CD4-positive, CD25-positive, alpha-beta regulatory T cell (primary cell): ENCODE measurements at places on chromosomes 3 and 15. TPM values are rescaled to one million over a fixed set of nuclear protein-coding genes. Genes with fewer than 3 reads are reported as not detected.

The OXTR gene
- total RNA-seq, result 0.17 TPM

The NOX5 gene
- not detected for total RNA-seq

The CLDN1 gene
- total RNA-seq, result 0.39 TPM

The CHST13 gene
- not detected for total RNA-seq

The CKMT1B gene
- total RNA-seq, result not detected

The C3orf33 gene
- 0.74 TPM for total RNA-seq

The GABRR3 gene
- not detected for total RNA-seq

The GPR149 gene
- total RNA-seq, result not detected

The ECE2 gene
- total RNA-seq, result not detected

The GRAMD1C gene
- 1.8 TPM for total RNA-seq

The BCHE gene
- not detected for total RNA-seq

The MCF2L2 gene
- 20.7 TPM for total RNA-seq

The TGM4 gene
- total RNA-seq, result not detected

The BCL2A1 gene
- 12.9 TPM for total RNA-seq

The STXBP5L gene
- not detected for total RNA-seq

The HESX1 gene
- not detected for total RNA-seq

The GPR62 gene
- not detected for total RNA-seq

The PIAS1 gene
- total RNA-seq, result 102 TPM

The U2SURP gene
- 175 TPM for total RNA-seq

The SCG3 gene
- not detected for total RNA-seq
